ENCODE measurements at places on chromosomes 6 and 20. TPM values are rescaled to one million over a fixed set of nuclear protein-coding genes. Genes with fewer than 3 reads are reported as not detected.

RSPH9 gene
- not detected for total RNA-seq

PLA2G7 gene
- total RNA-seq: 0.04 TPM

SCRT2 gene
- total RNA-seq: not detected

MLIP gene
- total RNA-seq: not detected

TNXB gene
- 0.23 TPM for total RNA-seq

COL20A1 gene
- not detected for total RNA-seq

TNF gene
- 4.5 TPM for total RNA-seq

LIN28B gene
- total RNA-seq: not detected

HCK gene
- total RNA-seq: not detected

HLA-DRB5 gene
- total RNA-seq: not detected

CCM2L gene
- not detected for total RNA-seq

DLK2 gene
- total RNA-seq: 47.8 TPM

MANEA gene
- 8.2 TPM for total RNA-seq

PPP1R3G gene
- total RNA-seq: 0.04 TPM

LGSN gene
- not detected for total RNA-seq

BMP5 gene
- not detected for total RNA-seq

TMEM170B gene
- total RNA-seq: 0.04 TPM

CRISP2 gene
- total RNA-seq: not detected

MOG gene
- total RNA-seq: not detected

CDH26 gene
- 1.2 TPM for total RNA-seq

C20orf141 gene
- not detected for total RNA-seq

TCP1 gene
- 171 TPM for total RNA-seq

PRND gene
- not detected for total RNA-seq

MROH8 gene
- not detected for total RNA-seq
